Activated CD4-positive, alpha-beta T cell treated with anti-CD3 and anti-CD28 coated beads, Interleukin-2, amount 50 U/mL, for 48 hours (primary cell): ENCODE measurements at places on chromosomes 5 and 9.

GRCh38 chr5:14776602-14777001, 95.0 kb downstream of the ANKH start:
- no peak for DNase-seq

DNA sequence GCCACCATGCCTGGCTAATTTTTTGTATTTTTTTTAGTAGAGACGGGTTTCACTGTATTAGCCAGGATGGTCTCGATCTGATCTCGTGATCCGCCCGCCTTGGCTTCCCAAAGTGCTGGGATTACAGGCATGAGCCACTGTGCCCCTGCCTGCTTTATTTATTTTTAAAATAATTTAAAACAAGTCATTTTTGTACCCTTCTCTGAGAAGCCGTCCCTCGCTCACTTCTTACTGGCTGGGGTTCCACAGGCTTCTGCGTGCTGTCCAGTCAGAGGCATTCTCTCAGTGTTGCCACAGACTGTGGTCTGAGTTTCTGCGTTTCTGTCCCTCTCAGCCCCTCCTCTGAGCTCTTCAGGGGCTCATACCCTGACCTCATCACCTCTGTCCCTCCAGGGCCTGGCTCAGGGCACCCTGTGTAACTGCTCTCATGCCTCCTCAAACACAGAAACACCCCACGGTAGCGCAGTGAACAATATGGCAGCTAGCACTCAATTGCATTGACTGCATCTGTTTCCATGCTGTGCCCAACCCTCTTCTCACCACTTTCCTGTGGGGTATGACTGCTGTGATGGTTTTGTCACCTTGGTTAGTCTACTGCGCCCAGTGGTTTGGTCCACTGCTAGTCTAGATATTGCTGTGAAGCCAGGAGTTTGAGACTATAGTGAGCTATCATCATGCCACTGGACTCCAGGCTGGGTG, 44.3 kb upstream of the SH3PXD2B start:
- DNase-seq: no peak

DNA sequence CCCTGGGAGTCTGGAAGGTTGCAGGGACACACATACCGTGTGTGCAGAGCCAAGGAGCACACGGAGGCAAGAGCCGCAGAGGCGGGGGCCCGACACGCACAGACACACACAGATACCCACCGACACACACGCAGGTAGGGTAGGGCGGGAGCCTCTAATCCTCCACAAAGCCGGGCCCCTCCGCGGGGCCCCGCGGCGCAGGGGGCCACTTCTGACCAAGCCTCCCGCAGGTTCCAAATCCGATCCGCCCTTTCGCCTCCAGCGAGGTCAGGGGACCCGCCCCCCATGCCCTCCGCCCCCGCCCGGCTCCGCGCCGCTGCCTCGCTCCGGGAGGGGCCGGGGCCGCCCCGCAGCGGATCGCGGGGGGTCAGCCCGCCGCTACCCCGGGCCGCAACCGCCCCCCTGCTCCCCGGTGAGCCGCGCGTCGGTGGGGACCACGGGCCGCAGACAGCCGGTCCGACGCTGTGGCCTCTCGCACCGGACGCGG, 1.4 kb upstream of the LMX1B start:
- no peak for DNase-seq

- no peak for DNase-seq
Observed at GRCh38 chr5:149298842-149299404, 27.3 kb downstream of the AFAP1L1 start.

DNA sequence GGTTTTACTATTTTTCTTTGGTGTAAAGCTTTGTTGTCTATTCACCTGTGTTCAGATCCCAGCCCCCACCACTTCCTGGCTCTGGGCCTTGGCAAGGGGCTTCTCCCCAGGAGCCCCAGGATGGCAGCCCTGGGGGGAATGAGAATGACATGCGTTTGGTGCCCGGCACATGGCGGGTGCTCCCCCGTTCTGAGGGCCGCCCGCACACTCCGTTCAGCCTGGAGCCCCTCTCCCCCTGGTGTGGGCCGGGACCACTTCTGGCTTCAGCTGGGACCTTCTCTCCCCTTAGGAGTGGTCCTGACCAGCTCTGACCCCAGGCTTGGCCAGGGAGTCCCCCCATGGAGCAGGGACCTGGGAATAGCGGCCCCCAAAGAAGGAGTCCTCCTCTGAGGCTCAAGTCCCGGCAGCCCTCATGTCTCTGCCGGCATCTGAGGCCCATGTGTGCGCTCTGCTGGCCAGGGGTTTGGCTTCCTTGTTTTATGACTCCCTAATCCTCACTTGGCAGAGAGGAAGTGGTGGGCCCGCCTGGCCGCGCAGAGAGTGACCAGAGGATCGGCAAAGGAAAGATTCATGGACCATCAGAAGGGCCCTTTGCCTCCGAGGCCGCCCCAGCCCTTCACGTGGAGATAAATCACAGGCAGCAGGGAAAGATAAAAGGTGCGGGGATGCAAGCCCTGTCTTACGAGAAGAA, 57.0 kb upstream of the LMX1B start:
- DNase-seq: no peak

DNA sequence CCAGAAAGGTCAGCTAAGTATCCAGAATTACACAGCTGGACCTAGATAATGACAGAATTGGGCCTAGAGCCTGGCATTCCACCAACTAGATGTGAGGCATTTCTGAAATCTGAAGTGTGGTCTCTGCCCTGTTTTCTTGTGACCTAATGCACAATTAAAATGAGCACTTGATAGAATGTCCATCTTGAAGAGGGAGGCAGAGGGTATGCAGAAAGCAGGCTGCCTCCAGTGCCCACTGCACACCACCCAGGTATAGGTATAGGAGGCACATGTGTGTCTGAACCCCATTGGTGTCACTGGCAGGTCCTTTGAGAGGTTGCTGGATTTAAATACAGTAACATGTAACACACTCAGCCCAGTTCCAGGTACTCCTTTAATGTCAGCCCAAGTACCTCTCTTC, 2.4 kb downstream of the MTAP start:
- no peak for DNase-seq

GRCh38 chr5:156427315-156427714, 100.4 kb downstream of the SGCD start:
- no peak for DNase-seq

GRCh38 chr5:37896159-37896558, 56.3 kb upstream of the GDNF start:
- no peak for DNase-seq

DNA sequence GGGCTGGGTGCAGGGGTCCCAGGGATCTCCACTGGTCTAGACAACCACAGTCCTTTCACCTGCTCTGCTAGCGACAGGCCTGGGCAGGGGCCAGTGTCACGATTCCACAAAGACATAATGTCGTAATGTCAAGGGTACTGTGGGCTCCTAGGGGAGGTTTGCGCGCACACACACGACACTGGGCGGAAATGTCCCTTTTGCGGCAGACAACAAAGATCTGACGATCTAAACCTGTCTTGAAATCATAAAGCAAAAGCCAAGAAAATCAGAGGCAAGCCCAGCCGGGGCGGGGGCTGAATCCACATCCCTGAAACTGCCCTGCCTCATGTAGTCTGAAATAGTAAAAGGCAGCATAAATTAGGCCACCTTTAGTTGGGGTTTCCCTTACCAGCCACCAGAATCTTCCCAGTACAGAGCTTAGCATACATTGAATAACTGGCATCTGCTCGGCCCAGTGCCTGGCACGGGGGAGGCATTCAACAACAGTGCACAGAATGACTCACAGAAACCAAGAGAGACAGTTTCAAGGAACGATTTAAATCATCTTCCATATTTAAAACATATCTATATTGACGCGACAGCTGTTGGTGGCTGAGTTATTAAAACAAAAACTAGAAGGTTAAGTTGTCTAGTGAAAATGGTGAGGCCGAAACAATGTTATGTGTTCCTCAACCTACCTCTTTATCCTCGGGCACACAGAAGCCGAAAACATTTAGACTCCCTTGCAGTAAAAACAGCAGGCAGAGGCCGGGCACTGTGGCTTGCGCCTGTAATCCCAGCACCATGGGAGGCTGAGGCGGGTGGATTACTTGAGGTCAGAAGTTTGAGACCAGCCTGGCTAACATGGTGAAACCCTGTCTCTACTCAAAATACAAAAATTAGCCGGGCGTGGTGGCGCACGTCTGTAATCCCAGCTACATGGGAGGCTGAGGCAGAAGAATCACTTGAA, 151.0 kb downstream of the MYO10 start:
- peak; percentile 68 for DNase-seq

GRCh38 chr5:17061973-17062470, 125.9 kb upstream of the MYO10 start:
- DNase-seq: no peak

DNA sequence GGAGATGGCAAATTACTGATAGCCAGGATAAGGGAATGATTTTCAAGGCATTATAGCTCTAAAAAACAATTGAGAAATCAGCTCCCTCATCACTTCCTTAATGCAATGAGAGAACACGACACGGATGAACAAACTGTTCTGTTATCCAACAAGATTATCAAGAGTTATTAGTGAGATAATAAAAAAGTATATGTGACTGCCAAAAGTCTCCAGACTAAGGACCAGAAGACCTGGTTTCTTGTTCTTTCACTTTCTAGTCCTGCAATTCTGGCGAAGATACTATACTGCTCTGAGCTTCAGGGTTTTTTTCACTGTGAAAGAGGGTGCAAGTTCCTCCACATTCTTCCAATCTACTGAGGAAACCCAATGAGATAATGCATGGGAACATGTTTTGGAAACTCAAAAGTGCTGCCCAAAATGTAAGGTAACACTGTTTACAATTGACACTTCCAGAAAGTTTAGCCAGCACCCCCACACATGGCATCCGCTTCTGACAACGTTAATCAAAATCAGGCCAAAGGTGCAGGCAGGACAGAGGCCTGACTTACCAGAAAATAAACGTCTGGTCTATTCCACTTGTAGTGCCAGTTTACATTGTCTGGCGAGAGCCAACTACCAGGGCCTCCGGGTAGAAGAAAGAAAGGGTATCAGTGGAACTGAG, 254.2 kb downstream of the DOCK8 start:
- no peak for DNase-seq

DNA sequence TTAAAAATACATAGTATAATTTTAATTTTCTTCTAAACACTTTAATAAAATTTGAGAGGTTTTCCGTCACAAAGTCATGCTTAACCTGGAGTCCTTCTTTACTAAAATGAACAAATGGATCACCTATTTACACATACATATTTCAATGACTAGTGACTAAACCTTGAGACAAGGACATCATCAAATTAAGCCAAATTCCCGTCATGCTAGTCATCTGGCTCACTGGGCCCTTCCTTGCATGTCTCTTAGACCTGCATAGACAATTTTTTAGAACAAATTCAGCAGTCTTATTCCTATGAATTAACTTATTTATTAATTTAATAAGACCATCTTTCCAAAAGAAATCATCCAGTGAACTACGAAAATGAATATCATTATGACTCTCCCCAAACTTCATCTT, 26.6 kb downstream of the ERAP2 start:
- DNase-seq: no peak

DNA sequence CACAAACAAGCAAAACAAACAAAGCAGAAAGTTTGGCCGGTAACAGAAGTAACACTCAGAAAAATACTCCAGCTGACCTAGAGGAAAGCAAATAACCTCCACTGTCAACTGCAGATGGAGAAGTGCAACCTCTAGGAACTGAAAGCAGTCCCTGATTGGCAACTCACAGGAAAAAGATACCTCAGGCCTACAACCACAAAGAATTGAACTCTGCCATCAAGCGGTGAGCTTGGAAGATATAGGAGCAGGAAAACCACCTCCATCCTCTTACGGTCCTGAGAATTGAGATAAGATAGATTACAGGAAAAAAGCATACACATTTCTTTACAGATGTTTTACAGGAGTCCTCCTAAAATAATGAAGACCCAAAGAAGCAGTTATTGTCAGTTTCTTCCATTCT, 184.5 kb downstream of the PDZD2 start:
- no peak for DNase-seq

GRCh38 chr5:55446640-55447351, 88.0 kb downstream of the PLPP1 start:
- no peak for DNase-seq

- DNase-seq: no peak
Observed at GRCh38 chr9:91415290-91415689, 8.3 kb downstream of the NFIL3 start.
